ENCODE measurements at places on chromosomes 3 and 15. TPM values are rescaled to one million over a fixed set of nuclear protein-coding genes. Genes with fewer than 3 reads are reported as not detected.

DNA sequence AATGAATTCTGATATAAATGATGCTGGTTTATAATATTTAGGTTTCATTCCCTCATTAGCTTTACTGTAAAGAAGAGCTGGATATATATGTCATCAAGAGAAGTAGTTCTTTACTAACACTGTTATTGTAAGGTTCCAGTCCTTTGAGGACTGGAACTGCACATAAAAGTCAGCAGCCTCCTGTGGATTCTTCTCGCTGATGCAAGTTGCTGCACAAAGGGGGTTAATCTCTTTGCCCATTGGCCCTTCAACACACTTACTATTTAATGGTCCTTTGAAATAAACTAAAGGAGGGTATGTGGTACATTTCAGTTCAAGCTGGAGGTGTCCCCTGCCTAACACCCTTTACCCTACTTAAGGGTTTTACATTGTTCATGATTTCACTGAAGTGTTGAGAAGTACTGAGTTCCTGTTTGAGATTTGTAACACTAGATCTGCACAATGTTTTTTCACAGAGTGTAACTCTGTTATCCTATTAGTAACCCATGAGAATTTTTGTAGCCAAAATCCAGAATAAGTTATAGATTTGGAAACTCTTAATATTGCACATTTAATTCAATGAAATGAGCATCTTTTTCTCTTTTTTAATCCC, 43.9 kb downstream of the NR2C2 start:
- no peak for DNase-seq

Gene CPEB1
- total RNA-seq: not detected

- no peak for DNase-seq
Observed at GRCh38 chr3:19948226-19948591, 1.3 kb downstream of the RAB5A start.

DNA sequence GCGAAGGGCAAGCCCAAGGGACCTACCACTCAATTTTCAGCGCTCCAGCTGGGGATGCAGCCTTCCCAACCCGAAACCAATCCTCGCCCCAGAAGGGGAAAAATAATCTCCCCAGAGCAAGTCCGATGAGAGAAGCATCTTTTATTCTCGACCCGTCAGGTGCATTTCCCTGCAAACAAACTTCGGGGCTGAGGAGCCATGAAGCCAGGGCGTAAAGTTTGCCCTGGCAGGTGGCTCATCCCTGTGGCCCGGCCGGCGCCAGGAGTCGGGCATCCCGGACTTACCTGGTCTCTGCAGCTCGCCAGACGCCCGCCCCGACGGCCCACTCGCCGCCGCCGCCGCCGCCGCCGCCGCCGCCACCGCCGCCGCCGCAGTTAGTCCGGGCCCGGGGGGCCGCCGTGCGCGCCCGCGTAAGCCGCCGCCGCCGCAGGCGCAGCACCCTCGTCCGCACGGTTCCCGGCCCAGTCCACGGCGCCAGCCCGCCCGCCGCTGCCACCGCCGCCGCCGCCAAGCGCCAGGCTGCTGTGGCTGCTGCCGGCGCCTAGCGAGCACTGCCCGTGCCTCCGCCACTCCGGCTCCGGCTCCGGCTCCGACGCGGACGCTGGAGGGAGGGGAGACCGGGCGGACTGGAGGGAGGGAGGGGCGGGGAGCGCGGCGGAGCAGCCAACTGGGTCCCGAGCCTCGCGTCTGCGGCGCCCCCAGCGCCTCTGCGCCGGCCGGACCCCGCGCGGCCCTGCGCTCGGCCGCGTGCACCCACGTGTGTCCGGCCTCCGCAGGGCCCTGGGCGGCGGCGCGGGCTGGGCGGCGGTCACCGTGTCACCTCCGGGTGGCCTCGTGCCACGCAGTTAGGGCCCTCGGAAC, at the start of gene CNTN3:
Gene CNTN3, minus strand, starts transcription at position 553 of the 861 bp plus-strand sequence. CDS start 93,547 bp downstream, outside the sequence.
- DNase-seq: no peak

DNA sequence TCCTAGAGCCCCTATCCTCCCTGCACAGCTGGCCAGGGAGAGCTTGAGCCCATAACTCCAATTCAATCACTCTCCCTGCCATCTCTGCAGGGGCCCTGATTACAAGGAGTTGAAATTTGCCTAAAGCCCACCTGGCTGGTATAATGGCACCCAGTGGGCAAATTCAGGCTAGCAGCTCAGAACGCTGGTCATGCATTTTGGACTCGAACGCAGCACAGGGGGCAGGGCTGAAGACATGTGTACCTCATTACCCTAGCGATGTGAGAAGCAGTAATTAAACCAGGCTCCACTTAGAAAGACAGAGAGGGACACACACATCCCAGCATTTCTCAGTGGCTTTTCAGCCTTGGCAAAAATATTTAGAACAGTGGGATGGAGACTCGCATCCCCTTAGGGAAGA, 3.2 kb downstream of the INSYN1 start:
- no peak for DNase-seq

DNA sequence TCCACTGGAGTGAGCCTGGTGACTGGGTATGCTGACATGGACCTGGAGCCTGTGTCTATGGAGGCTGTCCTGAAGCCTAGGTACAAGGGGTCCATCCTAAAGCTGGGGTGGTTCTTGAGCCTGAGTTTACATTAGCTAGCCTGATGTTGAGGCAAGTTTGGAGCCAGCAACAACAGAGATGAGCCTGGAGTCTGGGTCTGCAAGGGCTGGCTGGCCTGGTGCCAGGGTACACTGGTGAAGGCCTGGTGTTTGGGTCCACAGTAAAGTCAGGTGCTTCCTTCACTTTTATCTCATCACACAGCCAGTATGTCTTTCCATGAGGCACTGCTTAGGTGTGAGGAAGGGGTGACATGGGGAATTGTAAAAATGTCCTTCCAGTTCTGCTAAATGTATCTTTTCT, 49.5 kb downstream of the TP63 start:
- DNase-seq: no peak

DNA sequence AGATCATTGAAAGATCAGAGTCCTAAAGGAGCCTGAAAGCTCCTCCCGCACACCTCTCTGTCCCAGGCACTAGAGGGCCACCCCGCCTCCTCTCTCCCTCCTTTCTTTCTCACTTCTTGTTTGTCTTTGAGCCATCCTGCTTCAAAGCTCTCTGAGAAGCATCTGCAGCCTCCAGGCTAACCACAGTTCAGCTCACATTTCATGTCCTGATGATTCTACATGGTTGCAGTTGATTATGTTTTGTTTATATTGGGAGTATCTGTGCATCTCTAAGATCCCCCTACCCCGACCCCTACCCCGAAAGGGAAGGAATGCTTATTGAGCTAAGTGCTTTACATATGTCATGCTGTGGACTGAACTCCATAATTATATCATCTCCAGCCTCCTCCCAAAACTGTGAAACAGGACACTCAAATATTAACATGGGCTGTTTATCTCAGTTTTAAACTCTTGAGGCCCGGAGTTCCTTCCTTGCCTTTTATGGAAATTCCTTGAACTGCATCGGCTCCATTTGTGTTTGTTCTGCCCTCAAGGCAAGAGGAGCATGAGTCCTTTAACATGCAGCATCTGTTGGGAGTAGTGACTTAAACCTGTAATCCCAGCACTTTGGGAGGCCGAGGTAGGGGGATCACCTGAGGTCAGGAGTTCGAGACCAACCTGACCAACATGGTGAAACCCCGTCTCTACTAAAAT, 30.9 kb downstream of the MGLL start:
- DNase-seq: peak; percentile 66

GRCh38 chr3:4734454-4734853, 241.3 kb downstream of the ITPR1 start:
- no peak for DNase-seq

DNA sequence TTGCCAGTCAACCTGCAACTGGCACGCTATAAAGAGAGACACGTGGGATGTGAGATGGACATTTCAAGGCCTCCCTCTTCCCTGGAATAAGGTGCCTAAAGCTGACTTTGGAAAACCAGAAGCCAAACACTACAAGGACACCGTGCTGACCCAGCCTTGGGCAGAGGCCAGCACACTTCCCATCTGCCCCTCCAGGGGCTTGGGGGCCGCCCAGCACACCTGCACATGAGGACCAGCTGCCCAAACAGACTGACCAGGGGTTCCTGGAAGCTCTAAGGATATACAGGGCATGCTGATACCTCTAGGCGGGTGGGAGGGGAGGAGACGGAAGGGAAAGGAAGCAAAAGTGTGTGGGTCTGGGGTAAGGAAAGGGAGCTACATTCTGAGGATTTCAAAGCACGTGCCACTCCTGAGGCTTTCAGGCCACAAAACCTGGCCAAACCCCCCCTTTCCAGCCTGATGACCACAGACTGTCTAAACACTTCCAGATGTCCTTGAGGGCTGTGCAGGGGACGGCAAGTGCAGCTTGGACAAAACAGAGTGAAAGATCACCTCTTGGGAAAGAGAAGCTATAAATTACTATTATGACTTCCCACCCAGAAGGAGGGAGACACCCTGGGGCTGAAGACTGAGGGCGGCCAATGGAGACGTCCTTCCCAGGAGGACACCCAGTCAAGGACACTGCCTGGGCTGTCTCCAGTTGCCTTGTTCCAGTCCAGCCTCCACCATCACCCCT, 57.9 kb downstream of the ADCY5 start:
- DNase-seq: no peak

Gene OSBPL10
- 2.3 TPM for total RNA-seq

DNA sequence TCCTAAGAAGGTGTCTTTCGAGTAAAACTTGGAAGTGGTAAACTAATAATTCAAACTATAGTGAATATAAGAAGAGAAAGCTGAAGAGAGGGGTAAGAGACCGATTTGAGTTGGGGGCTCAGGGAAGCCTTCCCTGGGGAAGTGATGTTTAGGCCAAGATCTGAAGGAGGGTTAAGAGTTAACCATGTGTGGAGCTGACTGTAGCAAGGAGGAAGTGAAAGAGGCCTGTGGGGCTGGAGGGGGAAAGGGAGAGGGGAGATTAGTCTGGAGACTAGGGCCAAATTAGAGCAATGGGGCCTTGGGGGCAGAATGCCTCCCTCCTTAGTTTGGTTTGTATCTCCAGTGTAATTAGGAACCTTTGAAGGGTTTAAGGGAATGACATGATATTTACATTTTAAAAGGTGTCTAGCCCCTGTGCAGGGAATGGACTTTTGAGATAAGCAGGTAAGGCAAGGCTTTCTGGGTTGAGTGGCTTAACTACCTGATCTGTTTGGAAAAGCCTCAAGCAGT, 2.2 kb downstream of the ZNF592 start:
- no peak for DNase-seq

DNA sequence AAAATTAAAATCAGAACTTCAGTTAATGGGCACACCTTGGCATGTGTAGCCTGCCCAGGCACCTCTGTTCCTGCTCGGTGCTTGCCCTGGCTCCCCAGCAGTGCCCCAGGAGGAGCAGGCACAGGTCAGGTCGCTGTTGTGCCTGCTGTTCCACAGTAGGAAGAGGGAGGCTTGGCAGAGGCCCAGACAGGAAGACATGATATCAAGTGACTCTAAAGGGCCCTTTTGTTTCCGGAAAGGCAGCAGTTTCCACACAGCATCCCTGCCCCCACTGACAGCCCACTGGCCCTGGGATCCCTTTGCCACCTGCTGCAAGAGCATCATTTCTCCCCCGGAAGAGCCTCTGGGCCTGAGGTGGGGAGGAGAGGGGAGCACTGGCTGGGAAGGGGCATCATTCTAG, 40.5 kb upstream of the HES1 start:
- no peak for DNase-seq

- DNase-seq: no peak
Observed at GRCh38 chr3:53809764-53810400, 36.3 kb downstream of the CHDH start.

DNA sequence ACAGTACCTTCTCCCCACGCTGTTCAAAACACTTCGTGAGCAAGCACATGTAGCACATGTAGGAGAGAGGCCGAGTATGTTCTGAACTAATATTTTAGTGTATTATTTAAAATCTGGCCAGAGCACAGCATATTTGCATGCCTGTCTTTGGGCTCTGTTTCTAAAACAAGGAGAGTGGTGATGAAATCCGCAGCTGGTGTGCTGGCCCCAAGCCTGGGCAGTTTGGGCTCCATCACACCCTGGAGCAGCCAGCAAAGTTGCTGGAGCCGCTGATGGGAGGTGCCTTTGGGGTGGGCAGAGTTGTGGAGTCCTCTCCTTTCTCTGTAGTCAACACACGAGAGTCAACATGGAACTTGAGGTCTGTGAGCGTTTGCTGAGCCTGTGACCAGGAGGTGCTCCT, 116.6 kb downstream of the SLCO3A1 start:
- no peak for DNase-seq

Gene TMEM266
- total RNA-seq: not detected

DNA sequence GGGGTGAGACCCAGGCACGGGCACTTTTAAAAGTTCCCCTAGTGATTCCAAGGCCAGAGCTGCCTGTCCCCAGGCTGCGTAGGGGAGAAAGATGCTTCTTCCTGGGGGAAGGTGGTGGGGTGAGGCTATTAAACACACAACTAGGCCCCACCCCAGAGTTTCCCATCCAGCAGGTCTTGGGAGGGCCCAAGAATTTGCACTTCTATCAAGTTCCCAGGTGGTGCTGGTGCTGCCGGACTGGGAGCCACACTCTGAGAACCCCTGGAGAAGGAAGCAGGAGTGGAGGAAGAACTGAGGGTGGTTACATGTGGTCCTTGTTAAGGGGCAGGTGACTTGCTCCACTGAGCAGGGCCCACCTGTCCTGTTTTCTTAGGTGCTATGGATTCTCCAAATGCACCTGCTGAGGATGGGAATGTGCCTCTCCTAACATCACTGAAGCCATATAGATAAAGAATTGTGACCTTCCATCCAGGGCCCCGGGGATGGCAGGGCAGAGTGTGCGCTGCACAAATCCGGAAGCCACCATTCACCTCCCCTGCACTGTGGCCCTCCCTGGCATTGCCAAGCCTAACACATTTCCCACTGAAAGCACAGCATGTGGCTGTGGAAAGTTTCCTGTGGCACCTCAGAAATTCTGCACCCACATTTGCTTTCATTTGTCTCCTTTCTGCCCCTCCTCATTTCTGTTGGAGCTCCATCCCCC, 111.5 kb upstream of the MEF2A start:
- no peak for DNase-seq

Gene BCHE
- not detected for total RNA-seq

Gene CFAP100
- total RNA-seq: not detected

Gene VGLL3
- not detected for total RNA-seq

GRCh38 chr3:134929976-134930375, 134.9 kb downstream of the EPHB1 start:
- DNase-seq: peak; percentile 49

GRCh38 chr3:155872904-155873646, 2.6 kb downstream of the GMPS start:
- DNase-seq: no peak

Gene MESP2
- not detected for total RNA-seq

Gene GABRR3
- total RNA-seq: not detected

Gene MASP1
- total RNA-seq: not detected

- DNase-seq: no peak
Observed at GRCh38 chr15:76809412-76810103, 95.6 kb downstream of the SCAPER start.

DNA sequence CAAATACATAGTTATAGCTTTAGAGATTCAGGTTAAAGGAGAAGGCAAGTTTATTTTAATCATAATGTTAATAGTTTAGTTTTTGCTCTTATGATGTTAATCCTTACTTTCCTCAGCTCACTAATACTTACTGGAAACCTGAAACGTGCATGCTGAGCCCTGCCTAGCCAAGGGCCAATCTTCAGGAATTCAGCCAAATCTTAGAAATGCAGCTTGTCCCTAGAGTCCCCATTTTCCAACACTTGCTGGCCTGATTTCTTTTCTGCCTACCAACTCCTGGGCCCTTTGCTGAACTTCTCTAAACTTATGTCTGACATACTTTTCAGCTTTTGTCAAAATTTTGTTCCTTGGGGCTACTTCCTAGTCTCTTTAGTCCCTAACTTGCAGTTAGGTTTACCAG, 22.8 kb downstream of the BCHE start:
- DNase-seq: no peak

- no peak for DNase-seq
Observed at GRCh38 chr15:53549697-53550305, 209.7 kb downstream of the WDR72 start.

Gene PRR23C
- total RNA-seq: not detected

All from activated CD8-positive, alpha-beta memory T cell treated with anti-CD3 and anti-CD28 coated beads, Interleukin-2, amount 10 ng/mL, durations not matched to agents 7 days and 5 days (primary cell).